ENCODE measurements at places on chromosomes 4 and X. TPM values are rescaled to one million over a fixed set of nuclear protein-coding genes. Genes with fewer than 3 reads are reported as not detected.

DNA sequence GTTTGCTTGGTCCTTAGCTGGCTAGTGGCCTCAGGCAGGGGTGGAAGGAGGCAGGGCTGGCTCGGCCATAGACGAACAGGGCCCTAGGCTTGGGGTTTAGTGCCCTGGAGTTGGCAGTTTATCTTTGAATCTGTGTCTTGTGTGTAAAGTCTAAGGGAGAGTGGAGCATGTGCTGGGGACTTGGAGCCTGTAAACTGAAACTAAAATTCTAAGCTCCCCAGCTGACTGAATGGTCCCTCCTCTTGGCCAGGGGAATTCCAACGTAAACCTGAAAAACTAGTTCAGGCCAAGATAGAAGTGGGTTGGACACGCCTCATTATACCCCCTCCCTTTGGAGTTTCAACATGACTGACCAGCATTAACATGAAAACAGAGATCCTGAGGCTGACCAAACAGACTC lies 46.1 kb upstream of the GPR78 start:
- peak overlapping the region; percentile 14 for H3K4me3 ChIP-seq
- H3K4me1 ChIP-seq: peaks cover 15% of the 10 kb centered on the region
- H3K36me3 ChIP-seq: no peaks in the 10 kb centered on the region
- H3K27me3 ChIP-seq: no peaks in the 10 kb centered on the region
- peak overlapping the region; percentile 94 for H3K27ac ChIP-seq

Gene GAGE2A
- polyA plus RNA-seq: not detected

DNA sequence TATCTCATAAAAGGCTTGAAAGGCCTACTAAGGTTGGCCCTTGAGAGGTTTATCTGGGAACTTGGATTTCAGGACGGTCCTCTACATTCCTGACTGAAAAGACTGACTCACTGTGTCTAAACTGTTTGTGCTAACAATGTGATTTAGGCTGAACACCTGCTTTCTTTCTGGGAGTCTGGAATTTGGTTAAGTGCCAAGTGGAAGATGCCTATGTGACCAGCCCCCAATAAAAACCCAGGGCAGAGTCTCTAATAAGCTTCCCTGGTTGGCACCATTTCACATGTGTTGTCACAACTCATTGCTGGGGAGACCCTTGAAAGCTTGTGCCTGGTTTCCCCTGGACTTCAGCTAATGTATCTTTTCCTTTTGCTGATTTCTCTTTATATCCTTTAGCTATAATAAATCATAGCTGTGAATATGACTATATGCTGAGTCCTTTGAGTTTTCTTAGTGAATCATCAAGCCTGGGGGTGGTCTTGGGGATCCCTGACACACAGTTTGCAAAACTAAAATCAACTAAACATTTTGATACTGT lies 55.1 kb downstream of the GPR82 start:
- no peak for DNase-seq
- no peaks in the 10 kb centered on the region for H3K27me3 ChIP-seq
- no peak overlapping the region for H3K27ac ChIP-seq
- no peak overlapping the region for H3K4me3 ChIP-seq

DNA sequence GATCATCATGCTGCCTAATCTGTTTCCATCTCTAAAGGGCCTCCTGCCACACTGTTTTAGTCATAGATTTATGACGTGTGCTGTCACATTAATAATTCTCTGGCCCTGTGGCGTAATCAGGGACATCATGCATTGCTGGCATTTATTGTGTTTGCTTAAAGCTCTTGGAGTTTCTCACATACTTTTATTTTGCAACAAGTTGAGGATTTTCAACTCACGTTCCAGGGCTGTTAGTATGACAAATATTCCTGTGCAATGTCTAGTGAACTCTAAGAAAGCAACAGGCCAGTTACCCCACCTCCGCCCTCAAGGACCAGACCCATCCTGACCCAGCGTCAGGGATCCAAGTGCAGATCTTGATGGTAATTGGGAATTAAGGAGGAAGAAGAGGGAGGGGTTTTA lies 7.8 kb upstream of the PIGA start:
- H3K36me3 ChIP-seq: no peaks in the 10 kb centered on the region
- no peaks in the 10 kb centered on the region for H3K4me1 ChIP-seq
- H3K27ac ChIP-seq: no peak overlapping the region
- DNase-seq: no peak

GRCh38 chrX:51420610-51421009 lies 75.8 kb downstream of the NUDT11 start:
- H3K36me3 ChIP-seq: no peaks in the 10 kb centered on the region
- H3K4me1 ChIP-seq: no peaks in the 10 kb centered on the region
- no peak for DNase-seq
- no peaks in the 10 kb centered on the region for H3K27me3 ChIP-seq
- H3K27ac ChIP-seq: no peak overlapping the region

DNA sequence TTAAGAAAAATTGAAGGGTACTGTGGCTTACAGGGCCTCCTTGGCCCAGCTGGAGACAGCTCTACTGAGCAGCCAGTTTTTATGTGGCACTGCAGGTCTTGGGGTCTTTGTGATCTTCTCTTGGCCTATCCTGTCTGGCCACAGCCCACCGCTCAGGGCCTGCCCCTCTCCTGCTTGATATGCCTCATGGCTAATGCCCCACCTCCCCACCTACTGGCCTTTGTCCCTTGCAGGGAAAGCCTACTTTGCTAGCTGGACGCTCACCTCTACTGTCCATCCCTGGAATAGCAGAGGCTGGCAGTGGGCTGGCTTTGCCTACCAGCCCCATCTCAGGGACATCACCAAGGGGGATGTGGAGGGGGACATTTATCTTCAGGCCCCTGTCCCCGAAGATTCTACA lies 134.1 kb downstream of the PJA1 start:
- H3K27ac ChIP-seq: no peak overlapping the region
- H3K36me3 ChIP-seq: no peaks in the 10 kb centered on the region
- DNase-seq: peak; percentile 59
- no peak overlapping the region for H3K4me3 ChIP-seq

DNA sequence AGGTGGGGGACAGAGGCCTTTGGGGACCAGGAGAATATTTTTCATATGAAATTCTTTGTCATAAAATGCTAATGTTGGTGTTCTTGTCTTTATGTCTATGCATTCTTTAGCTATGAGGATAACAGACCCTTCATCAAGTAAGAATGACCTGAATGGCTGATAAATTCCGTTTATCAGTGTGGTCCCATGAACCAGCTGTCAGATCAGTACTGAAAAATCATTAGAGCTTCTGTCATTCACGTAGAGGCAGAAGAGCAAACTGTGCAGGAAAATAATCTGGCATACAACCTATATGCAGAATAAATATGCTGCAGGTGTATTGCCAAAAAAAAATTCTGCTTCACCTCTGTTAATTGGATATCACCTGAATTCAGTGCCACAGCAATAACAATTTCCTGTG lies 828.6 kb downstream of the ADGRL3 start:
- no peak overlapping the region for H3K4me3 ChIP-seq
- H3K27me3 ChIP-seq: no peaks in the 10 kb centered on the region
- no peak overlapping the region for H3K27ac ChIP-seq
- H3K36me3 ChIP-seq: no peaks in the 10 kb centered on the region
- H3K4me1 ChIP-seq: no peaks in the 10 kb centered on the region
